Activated T-helper 1 cell treated with Interleukin-2 at 50 U/mL for 16 hours (primary cell): ENCODE measurements at places on chromosomes 1 and 21.

GRCh38 chr1:230158415-230159291 lies 91.6 kb downstream of the GALNT2 start:
- DNase-seq: no peak

GRCh38 chr1:56910441-56910985 lies 55.3 kb downstream of the C8B start:
- no peak for DNase-seq

GRCh38 chr1:206039046-206039973 lies 13.7 kb upstream of the RHEX start:
- no peak for DNase-seq

- DNase-seq: no peak
Measured at GRCh38 chr1:5765483-5765882, 226.7 kb downstream of the NPHP4 start.

DNA sequence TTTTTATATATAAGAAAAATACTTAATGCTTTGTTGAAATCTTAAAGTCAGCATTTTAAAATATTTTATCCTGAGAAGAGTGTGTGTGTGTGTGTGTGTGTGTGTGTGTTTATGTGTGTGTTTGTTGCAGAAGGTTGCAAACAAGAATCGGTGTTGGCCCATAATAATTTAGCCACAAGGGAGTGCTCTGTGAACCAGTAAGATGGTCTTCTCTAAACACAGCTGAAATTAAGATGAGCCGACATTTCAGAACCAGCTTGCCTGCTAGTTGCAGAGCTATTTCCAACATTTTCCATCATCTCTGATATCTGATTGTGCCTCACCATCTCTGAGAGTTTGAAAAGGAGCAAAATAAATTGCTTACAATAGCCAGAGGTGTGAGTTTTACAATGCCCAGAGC lies 158.8 kb upstream of the SGIP1 start:
- no peak for DNase-seq
